ENCODE measurements at places on chromosomes 16 and 17.
A peak's percentile ranks its signal among the peaks of the same experiment; 100 is the strongest.

DNA sequence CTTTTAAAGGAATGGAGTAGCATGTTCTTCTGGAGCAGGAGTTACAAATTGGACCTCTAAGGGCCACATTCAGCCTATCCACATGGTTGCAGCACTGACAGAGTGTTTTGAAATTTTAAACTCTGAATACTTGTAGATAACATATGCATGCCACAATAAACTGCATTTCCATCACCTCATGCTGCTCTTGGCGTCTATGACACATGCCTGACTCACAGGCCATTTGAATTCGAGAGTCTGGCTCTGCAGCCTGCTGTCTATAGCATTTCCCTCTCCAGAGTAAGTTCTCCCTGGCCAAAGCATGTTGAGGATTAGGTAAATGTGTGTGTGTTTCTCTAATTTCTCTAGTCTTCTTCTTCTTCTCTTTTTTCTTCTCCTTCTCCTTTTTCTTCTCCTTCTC lies 28.7 kb upstream of the MYOCD start:
- DNase-seq: no peak

DNA sequence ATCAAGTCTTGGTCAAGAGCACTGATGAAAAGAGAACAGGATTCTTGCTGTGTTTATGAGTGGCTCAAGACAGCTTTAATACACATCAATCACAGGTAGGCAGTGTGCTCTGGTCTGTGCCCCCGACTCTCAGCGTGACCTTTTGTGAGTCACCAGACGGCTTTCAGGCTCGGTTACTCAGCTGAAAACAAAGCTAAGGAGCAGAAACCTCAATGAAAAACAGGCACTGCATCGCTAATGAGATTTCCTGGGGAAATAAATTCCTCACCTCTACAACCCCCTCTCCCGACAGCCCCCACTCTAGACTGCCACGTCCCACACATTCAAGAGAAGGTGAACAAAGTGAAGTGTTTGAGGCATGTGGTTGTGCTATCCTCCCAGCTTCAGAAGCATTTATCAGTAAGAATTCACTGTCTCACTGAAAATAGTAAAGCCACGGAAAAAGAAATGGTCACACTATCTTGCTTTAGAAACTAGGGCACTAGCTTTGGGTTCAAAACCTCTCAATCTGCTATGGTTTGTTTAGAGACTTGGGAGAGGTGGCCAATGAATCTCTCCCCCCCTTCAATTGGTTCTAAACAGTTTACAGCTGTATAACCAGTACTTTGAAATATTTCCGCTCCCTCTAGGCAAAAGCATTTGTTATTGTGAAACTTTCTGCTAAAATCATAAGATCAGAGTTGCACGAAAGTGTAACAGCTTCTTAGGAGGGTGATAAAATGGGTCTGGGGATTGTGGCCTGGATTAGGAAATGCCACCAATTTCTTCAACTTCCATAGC lies 199.5 kb upstream of the PMFBP1 start:
- DNase-seq: no peak

- DNase-seq: no peak
These were observed 50.5 kb downstream of the GLG1 start for GRCh38 chr16:74556375-74556922.

DNA sequence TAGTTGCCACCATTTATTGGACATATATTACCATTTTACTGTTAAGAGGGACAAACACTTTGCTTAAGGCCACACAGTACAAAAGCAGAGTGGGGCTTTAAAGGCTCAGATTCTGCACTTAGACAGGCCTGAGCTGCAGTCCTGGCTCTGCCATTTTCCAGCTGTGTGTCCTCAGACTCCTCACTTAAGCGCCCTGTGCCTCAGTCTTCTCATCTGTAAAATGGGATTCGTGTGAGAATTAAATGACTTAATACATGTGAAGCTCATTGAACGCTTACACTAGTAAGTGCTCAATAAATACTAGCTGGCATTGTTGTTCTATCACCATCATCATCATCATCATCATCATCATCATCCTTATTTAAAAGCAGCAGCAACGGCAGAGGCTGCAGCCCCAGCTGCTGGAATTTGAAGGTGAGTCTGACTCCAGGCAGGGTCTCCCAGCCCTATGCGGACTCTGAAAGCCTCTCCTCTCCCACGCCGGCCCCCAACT lies 445 bp upstream of the CACNG5 start:
- no peak for DNase-seq

DNA sequence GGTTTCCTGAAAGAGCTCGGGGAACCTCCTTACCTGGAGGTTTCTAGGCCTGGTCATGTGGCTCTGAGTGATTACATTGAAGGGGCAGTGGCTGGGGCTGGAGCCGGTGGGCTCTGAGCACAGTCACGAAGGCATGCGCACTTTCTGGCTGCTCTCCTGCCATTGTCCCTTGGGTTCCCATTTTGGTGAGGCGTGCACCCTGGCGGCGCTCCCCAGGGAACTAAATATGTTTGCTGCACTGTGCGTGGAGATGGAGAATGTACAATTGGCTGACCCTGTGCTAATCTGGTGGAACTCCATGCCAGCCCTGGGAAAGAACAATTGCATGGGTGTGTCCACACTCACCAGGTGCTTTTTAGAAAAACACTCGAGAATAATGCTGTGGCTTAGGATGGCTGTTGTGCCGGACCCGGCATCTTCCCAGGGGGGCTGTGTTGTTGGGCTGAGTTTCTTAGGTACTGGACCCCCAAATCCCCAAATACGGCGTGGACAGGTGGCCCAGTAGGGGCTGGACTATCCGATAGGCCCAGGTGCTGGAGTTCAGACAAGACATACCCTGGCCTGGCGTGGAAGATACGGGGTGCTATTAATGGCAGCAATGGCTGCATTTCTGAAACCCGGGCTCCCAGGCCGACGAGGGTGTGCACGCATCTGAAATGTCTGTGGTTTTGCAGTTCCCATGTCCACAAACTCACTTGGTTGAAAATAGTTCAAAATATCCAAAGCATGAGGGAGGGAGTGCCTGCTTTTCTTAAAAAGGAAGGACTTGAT lies 230.5 kb downstream of the SEC14L1 start:
- no peak for DNase-seq

GRCh38 chr17:50173335-50173941 lies 7.6 kb downstream of the SGCA start:
- DNase-seq: no peak

DNA sequence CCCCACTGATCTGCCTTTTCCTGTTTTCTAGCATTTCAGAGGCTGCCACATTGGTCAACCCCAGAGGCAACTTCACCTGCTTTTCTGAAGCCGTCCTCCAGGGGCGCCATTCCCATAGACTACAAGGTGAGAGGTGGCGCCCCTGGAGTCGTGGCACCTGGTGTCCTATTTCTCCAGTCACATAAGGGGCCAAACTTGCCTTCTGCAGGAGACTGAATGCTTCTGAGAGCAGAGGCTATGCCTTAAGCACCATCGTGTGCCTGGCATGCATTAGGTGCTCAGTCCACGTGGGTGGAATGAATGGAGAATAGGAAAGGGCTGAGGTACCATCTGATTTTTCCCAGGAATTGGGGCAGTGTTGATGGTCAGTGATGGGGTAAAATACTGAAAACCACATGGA lies 164.8 kb downstream of the HAPSTR1 start:
- DNase-seq: peak; percentile 37

GRCh38 chr16:77190190-77190477 lies 856 bp upstream of the MON1B start:
- no peak for DNase-seq

DNA sequence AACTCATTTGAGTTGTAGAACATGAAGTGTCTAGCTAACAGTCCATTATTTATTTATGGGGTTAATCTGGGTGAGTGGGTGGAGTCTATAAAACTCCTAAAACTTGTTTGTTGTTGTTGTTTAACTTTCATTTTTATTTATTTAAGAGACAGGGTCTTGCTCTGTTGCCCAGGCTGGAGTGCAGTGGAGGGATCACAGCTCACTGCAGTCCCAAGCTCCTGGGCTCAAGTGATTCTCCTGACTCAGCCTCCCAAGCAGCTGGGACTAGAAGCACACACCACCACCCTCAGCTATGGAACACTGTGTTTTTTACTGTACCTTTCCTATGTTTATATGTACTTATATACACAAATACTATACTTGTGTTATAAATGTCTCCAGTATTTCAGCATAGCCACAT lies 77.8 kb upstream of the CLEC18B start:
- no peak for DNase-seq

GRCh38 chr16:88941913-88942909 lies 34.8 kb downstream of the CBFA2T3 start:
- peak; percentile 47 for DNase-seq

GRCh38 chr16:25030420-25031131 lies 15.4 kb upstream of the ARHGAP17 start:
- no peak for DNase-seq

GRCh38 chr17:20234276-20234675 lies 225.1 kb downstream of the SPECC1 start:
- peak; percentile 49 for DNase-seq

GRCh38 chr16:30985401-30986128 lies 558 bp downstream of the HSD3B7 start:
- DNase-seq: no peak

DNA sequence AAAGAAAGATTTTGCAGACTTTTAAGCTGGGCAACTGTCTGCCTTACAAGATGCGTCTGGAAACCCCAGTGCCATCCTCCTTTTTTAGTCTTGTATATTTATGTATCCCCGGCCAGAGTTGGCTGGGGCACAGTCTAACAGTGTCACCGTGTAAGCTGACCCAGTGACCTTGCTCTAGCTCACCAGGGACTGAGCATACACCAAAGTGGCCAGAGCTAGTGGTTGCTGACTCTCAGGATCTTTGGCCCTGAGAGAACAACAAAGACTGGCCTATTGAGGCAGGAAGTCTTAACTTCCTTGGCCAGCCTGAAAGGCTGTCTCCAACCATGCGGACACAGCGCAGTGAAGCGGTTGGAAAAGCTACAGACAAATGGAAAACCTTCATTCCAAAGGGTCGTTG lies 745.2 kb downstream of the WWOX start:
- DNase-seq: no peak

- no peak for DNase-seq
These were observed 54.6 kb downstream of the STX8 start for GRCh38 chr17:9521062-9521461.

DNA sequence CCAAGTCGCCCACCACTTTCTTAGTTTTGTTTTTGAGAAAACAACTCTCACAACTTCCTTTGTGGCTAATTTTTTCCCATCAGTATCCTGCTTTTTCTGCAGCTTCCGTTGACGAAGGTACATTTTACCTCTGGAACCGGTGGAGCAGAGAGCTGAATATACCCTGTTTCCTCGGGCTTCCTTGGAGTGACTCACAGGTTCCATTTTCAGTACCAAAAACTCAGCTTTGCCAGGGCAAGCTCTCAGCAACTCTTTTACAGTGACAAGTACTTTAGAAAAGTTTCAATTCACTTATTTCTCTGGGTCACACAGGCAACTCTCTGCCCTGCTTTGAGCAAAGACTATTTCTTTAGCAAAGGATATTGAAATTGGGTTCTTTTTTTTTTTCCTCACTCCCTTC lies 318.9 kb downstream of the SNX29 start:
- DNase-seq: no peak

- peak; percentile 79 for DNase-seq
These were observed 58.8 kb downstream of the SMG6 start for GRCh38 chr17:2244545-2245525.

DNA sequence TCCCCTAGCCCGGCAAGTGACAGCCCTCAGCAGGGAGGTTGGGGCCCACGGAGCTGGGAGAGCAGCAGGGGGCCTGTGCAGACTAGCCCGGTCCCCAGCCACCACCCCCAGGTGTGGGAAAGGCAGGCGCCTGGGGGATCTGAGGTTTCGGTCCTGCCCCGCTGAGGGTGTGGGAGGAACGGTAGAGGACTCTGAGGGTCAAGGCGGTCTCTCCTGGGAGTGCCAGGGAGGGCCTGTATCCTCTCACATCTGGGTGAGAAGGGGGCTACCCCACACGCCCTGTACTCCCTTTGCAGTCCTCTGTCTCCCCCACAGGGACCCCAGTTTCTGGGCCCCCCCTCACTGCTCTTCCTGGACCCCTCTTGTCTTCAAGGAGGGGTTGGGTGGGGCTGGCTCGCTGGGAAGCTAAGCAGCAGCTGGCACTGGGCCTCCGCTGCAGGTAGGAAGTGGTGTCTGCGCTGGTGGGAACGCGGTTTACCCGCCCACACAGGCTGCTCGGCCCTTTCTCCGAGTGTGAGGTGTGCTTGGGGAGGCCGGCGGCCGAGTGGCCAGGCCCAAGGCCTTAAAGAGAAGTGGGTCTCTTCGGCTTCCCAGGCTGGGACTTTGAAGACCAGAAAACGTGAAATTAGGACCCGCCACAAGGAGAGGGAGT lies 15.4 kb downstream of the CD7 start:
- no peak for DNase-seq

GRCh38 chr17:68060336-68060735 lies 24.8 kb downstream of the KPNA2 start:
- DNase-seq: no peak

DNA sequence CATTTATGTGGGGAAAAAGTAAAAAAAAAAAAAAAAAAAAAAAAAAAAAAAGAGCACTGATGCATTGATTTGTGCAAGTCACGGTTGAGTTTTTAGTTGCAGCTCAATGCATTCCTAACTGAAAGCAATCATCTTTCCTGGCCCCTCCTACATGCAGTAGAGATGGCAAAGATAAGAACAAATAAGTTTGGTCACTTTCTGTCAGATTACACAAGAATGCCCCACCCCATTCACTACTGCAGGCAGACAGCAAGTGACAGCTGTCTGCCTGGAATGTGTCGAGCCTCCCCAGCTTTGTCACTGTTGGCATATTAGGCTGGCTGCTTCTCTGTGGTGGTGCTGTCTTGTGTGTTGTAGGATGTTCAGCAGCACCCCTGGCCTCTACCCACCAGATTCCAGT lies 243.5 kb downstream of the FOXL1 start:
- no peak for DNase-seq

GRCh38 chr16:90023078-90023447 lies 3.8 kb upstream of the DBNDD1 start:
- no peak for DNase-seq

DNA sequence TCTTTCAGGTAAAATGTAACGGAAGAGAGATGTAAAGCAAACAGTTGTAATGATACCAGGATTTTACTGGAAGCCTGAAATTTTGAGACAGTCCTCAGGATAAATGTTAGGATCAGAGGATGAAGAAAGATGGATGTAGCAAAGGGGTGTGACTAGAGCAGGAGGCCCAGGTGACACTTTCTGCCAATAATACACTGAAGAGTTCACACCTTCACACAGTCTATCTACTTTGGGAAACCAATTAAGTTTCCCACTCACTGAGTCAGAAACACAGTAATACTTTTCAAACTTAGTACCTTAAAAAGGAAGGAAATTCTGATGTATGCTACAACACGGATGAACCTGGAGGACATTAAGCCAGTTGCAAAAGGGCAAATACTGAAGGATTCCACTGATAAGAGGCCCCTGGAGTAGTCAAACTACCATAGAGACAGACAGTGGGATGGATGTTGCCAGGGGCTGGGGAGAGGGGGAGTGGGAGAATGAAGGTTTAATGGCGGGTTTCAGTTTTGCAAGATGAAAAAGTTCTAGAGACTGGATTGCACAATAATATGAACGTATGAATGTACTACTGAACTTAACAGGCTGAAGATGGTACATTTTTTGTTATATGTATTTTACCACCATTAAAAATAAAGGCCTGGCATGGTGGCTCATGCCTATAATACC lies 62.3 kb downstream of the CYTH1 start:
- DNase-seq: no peak

- DNase-seq: no peak
These were observed 119.6 kb downstream of the SPAG9 start for GRCh38 chr17:51000835-51001638.

GRCh38 chr16:47110939-47111338 lies 32.8 kb downstream of the NETO2 start:
- DNase-seq: no peak

GRCh38 chr16:56364865-56365264 lies 60.5 kb downstream of the AMFR start:
- DNase-seq: no peak

- DNase-seq: no peak
These were observed 61.1 kb downstream of the CDYL2 start for GRCh38 chr16:80743273-80743672.

Data from stimulated activated CD4-positive, alpha-beta T cell treated with anti-CD3 and anti-CD28 coated beads, Interleukin-2, amount 100 ng/mL, for 48 hours (primary cell).